ENCODE measurements at places on chromosomes 1 and 21.

DNA sequence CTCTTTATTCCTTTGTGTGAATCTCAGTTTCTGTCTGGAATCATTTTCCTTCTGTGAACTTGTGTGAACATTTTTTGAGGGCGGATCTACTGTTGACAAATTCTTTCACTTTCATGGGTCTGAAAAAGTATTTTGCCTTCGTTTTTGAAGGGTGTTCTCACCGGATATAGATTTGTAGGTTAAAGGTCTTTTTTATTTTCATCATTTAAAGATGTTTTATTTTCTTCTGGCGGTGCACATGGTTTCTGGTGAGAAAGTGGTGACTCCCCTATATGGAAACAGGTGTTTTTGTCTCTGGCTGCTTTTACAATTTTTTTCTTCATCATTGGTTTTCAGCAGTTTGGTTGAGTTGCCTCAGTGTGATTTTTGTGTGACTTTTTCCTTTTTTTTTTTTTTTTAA lies 94.9 kb downstream of the DYRK1A start:
- DNase-seq = no peak

DNA sequence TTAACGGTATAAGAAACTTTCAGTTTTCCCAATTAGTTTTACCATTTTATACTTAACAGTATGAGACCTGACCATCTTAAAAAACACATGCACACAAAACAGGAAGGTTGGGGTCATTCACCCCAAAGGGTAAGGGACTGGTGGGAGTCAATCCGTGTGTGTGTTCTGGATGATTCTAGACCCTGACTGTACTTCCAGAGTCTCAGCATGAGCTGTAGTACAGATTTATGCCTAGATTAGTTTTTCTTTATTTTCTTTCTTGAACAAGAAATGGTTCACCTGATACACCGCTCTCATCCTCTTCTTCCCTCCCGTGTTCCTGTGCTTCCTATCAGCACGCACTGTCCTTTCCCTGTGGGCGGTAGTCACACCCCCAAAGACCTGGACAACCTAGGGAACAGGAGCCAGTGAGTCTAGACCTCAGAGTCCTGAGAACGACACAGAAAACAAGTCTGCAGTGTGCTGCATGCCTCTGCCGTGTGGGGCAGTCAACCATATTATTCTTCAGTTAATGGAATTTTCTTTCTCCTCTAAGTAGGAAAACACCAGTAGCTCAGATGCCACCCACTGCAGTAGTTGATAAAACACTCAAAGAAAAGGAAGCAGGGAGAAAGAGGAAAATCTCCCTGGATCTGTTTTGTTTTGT lies 38.9 kb upstream of the MRPS6 start:
- DNase-seq = peak; percentile 47

GRCh38 chr1:111948209-111949171 lies 41.0 kb downstream of the KCND3 start:
- no peak for DNase-seq

GRCh38 chr1:86380257-86380861 lies 15.8 kb downstream of the ODF2L start:
- DNase-seq = peak; percentile 82

- no peak for DNase-seq
Measured at GRCh38 chr1:93296555-93297154, 49.1 kb upstream of the DR1 start.

DNA sequence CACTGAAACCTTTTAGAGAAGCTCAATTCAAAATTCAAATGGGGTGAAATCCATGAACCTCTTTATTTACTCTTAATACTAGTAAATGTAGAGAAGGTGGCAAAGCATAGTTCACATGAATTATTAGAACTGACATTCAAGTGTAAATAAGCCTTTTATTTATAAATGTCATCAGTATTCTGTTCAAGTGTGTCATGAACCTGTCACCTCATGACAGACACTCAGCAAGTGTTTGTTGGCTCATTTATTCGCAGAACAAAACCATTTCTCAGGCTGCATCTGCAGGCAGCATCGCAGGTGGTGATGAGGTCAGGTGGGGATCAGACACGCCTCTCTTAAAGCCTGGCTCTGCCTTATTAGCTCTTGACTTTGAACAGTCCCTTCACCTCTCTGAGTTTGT lies 116.6 kb downstream of the SETD4 start:
- no peak for DNase-seq

- DNase-seq = no peak
Measured at GRCh38 chr1:15656464-15656863, 27.7 kb upstream of the PLEKHM2 start.

- no peak for DNase-seq
Measured at GRCh38 chr1:57269630-57270225, 154.1 kb downstream of the DAB1 start.

GRCh38 chr1:235050911-235051360 lies 77.7 kb downstream of the TOMM20 start:
- DNase-seq = peak; percentile 84

DNA sequence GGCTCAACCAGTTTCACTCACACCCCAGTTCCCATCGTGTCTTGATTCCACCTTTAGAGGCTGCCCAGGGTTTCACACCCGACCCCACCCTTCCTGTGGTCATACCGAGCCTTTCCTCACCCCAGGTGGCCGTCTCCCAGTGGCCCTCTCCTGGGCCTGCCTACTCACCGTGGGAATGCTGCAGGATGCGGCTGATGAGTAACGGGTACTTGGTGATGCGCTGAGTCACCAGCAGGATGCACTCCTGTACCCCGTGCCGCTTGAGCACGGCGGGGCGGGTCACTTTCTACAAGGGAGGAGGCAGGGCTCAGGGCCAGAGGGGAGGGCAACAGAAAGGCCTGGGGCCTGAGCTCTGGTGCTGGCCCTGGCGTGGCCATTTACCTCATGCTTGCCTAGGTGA lies 16.4 kb downstream of the ARHGEF2 start:
- no peak for DNase-seq

DNA sequence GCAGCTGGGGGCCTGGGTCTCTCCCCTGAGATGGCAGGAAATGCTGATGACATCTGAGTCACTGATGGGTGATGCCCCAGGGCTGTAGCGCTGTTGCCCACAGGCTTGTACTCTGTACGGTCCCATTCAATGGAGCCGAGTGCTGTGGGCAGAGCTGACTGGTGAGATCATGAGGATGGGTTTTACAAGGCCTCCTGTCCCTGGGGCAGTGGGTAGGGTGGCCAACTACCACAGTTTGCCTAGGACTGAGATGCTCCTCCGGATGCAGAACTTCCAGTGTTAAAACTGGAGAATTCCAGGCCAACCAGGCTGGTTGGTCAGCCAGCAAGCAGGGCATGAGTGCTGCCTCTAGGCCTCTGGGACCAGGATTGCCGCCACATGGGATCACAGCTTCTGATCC lies 9.2 kb downstream of the PHLDA3 start:
- DNase-seq = no peak

- DNase-seq = peak; percentile 75
Measured at GRCh38 chr1:2555634-2556276, 416 bp upstream of the TNFRSF14 start.

DNA sequence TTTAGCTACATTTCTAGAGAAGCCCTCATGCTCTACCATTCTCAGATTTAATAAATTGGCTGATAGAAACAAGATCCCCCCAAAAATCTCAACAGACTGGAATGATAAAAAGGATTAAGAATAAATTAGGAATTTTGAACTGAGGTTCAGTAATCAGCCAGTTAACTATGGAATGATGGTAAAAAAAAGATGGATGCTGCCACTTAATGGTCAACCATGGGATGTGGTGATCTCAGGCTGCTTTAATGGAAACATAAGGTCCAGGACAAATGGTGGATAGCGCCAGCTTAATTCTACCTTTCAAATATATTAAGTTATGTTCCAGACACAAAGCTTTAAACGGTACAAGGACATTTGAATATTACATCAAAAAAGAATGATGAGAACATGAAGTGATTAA lies 49.9 kb downstream of the CCN1 start:
- DNase-seq = no peak

GRCh38 chr1:194807530-194808220 lies 1621.3 kb upstream of the B3GALT2 start:
- DNase-seq = no peak

- peak; percentile 69 for DNase-seq
Measured at GRCh38 chr1:119981986-119982815, 85.9 kb upstream of the ADAM30 start.

- no peak for DNase-seq
Measured at GRCh38 chr1:22119626-22120468, 23.1 kb downstream of the WNT4 start.

GRCh38 chr1:238474263-238474662 lies 583.5 kb upstream of the ZP4 start:
- DNase-seq = no peak

- DNase-seq = no peak
Measured at GRCh38 chr1:90504509-90504908, 212.6 kb downstream of the BARHL2 start.

DNA sequence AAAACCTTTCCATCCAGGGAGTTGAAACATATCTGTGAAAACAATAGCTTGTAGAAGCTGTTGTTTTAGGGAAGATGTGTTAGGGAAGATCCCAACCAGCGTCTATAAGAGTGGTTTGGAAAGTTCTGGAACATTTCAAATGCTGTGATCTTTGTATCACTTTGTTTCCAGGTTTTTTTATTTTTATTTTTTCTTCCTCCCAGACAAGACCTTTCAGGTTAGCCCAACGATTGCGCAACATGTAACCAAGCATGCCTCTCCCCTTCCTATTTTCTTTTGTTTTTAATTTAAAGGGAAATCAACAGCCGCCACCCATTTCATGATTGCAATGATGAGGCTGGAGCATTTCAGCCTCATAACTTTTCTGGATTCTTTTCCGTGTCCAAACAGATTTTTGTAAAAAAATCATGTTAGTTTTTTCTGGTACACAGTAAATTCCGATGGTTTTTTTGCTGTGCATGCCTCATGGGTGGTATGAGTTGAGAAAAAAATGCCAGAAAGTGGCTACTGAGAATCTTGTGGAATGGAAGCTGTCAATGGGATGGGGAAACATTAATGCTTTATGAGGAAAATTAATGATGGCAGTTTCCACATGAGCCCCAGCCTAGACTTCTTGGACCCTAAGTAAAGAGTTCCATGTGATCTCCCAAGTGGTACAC lies 109.3 kb downstream of the RUNX1 start:
- DNase-seq = peak; percentile 76

DNA sequence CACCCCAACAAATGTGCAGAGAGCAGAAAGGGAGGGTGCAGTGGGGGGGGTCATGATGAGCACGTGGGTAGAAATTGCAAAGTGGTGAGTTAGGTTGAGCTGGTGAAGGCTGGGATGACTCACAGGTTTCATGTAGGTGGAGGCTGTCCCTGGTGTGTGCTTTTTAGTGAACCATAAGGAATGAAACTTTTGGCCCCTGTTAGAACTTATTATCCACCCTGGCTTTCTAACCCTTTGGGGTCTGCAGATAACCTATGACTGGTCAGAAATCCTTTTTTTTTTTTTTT lies 46.9 kb downstream of the DOP1B start:
- no peak for DNase-seq

DNA sequence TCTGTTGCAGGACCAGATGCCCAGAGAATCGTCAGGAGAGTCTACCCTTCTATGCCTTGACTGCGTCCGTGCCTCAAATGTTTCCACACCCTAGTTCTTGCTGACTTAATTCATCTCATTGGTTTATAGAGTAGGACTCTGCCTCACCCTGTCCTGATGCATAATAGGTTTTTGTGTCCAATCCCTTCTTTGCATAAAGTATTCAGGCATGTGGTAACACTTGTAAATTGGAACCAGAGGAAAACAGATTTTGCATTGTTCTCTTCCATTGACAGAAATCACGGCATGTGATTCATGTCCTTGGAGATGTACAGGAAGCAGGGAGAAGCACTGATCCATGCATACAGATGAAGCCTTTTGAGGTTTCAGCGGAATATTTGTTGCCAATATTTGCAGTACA lies 29.5 kb downstream of the PLPPR5 start:
- DNase-seq = no peak

DNA sequence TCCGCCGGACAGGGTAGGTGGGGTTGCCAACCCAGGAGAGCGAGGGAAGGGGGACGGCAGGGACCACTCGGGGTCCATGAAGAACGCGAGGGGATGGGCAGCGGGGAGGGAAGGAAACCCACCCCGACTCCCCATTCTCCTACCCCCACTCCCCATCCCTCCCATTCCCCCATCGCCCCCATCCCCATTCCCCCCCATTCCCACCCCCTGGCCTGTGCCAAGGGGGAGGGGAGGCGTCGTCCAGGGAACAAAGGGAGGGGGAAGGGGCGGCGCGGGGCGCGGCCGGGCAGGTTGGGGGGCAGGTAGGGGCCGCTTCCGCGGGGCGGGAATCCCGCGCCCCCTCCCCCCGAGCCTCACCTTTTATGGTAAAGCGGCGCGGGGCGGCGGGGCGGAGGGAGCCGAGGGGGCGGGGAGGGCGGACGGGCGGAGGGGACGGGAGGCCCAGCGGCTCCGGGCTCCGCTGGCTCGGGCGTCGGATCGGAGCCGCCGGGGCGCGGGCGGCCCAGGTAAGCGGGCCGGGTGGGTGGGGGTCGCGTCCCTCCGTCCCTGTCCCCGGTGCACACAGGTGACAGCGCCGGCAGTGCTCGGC lies at the start of gene FBLIM1:
Gene FBLIM1, plus strand, starts transcription at position 453 of the 589 bp plus-strand sequence. CDS start 6,189 bp downstream, outside the sequence.
- no peak for DNase-seq

- no peak for DNase-seq
Measured at GRCh38 chr1:169727307-169727706, 6.6 kb downstream of the SELE start.

DNA sequence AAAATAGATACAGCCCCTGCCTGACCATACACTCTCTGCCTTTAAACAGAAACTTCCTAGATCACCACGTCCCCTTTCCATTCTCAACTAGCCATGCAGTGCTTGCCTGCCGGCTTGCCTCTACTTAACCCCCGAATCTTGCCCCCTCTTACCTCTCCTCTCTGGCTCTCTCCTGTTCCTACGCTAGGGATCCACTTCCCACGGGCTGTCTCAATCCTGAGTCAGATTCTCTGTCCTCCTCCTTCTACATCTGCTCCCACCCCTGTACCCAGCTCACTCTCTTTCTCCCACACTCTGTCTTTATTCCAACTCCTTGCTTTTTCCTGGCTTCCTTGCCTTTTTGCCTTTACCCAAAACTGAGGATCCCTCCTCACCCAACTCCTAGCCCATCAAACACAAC lies 29.3 kb downstream of the ATF3 start:
- no peak for DNase-seq

All from OCI-M1 (cell line).